ENCODE measurements at places on chromosomes 5 and 9. TPM values are rescaled to one million over a fixed set of nuclear protein-coding genes. Genes with fewer than 3 reads are reported as not detected.

Gene CDH18
- 0.71 TPM for total RNA-seq

GRCh38 chr5:76111477-76112174 is 28.4 kb downstream of the SV2C start:
- DNase-seq, result no peak

GRCh38 chr5:136012041-136012804 is 16.6 kb upstream of the TGFBI start:
- no peak for DNase-seq

- DNase-seq, result peak; percentile 36
Observed at GRCh38 chr9:113631871-113632665, 168.5 kb downstream of the RGS3 start.
